ENCODE measurements at places on chromosomes 2 and 18. TPM values are rescaled to one million over a fixed set of nuclear protein-coding genes. Genes with fewer than 3 reads are reported as not detected.

The CFC1 gene
- total RNA-seq: not detected

The NEURL3 gene
- total RNA-seq: not detected

The TDRD15 gene
- total RNA-seq: not detected

The ANKRD30B gene
- total RNA-seq: 1.6 TPM

GRCh38 chr2:72883356-72883962 is 3.7 kb upstream of the SPR start:
- peak; percentile 74 for DNase-seq

GRCh38 chr2:145815933-145816332 is 1296.0 kb upstream of the ZEB2 start:
- peak; percentile 69 for DNase-seq

DNA sequence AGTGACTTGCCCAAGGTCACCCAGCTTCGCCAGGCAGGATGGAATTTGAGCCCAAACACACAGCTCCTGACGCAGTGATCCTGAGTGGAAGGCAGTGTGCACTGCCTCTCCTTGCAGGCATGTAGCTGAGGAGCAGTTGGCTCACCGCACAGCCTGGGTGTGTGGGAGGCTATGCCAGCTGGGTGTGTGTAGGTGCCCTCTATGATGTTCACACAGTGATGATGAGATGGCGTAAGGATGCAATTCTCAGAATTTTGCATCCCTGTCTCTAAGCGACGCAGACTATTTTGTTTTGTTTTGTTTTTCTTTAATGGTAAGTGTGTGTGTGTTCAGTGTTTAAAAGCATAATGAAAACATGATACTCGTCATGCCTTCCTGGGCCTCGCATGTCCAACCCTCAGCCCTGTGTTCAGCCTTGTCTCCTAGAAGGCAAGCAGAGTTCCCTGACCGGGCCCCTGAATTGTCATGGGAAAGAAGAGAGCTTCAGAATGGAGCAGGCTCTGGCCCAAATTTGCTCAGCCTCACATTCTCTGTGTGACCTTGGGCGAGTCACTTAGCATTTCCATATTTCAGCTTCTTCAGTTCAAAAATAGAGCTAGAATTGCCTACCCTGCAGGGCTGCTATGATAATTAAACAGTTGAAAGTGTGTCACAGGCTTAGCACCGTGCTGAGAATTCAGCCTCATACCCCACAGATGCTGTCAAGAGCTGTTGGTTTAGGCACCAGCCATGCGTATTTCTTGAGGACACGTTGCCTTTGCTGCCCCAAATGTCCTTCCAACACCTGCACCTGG is 603.6 kb upstream of the RAB6C start:
- no peak for DNase-seq
